ENCODE measurements at places on chromosomes 13 and 19. TPM values are rescaled to one million over a fixed set of nuclear protein-coding genes. Genes with fewer than 3 reads are reported as not detected.

KDELR1 gene
- 146 TPM for total RNA-seq

DNA sequence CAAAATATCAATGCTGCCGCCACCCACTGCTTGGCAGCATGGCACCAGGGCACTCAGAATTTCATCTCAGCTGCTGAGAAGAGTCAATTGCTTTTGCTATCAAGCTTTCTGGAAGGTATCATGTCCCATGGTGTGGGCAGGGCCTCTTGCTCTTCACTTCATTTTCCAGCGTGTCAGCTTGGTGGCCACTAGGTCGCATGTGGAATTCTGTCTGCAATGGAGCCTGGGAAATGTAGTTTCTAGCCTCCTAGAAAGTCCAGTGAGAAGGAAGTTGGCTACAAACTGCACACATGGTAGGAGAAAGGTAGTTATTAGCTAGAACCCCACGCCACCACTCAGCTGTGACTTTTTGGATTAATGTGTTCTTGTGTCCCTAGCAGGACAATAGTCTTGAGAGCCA, 105.3 kb downstream of the MYO16 start:
- DNase-seq, result no peak

SPTBN4 gene
- 2.6 TPM for total RNA-seq

ZNF497 gene
- total RNA-seq, result 1.6 TPM

- no peak for DNase-seq
These were observed 901.7 kb downstream of the DIAPH3 start for GRCh38 chr13:59261928-59262488.

DNA sequence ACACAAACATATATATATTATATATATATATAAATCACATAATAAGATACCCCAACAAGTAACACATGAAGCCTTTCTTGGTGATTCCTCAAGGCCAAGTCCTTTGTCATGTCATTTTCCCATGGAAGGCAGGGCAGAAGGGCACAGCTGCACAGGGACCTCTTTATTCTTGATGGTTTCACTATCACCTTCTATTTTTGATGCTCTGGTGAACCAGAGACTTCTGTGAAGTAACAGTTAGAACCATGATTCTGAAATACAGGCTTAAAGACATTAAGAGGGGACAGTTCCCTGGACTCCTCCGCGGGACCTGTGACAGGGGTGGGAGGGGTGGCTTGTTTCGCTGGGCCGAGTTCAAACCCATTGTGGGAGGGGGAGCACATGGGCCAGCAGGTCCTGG, 104.0 kb downstream of the DGKH start:
- no peak for DNase-seq

- no peak for DNase-seq
These were observed 133.8 kb downstream of the RXFP2 start for GRCh38 chr13:31873145-31873544.

DNA sequence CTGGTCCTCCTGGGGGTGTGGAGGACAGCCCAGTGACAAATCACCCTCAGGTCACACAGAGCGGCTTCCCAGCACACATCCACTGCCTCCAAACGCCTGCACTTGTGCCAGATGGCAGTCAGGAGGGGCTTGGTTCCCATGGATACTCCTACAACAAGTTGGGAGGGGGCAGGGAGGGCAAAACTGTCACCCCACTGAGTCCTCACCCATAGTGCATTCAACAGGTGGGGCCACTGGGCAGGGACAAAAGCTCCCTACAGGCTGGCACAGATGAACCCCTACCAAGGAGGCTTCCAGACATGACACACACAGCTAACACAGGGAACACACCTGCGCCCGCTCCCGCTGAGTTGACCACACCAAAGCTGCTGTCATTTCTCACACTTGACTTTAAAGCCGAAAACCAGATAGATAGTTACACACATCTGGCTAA, 120.5 kb downstream of the STK24 start:
- no peak for DNase-seq

NDUFA7 gene
- 53.0 TPM for total RNA-seq

GRCh38 chr19:11447347-11448262, 12.2 kb downstream of the PRKCSH start:
- no peak for DNase-seq

DNA sequence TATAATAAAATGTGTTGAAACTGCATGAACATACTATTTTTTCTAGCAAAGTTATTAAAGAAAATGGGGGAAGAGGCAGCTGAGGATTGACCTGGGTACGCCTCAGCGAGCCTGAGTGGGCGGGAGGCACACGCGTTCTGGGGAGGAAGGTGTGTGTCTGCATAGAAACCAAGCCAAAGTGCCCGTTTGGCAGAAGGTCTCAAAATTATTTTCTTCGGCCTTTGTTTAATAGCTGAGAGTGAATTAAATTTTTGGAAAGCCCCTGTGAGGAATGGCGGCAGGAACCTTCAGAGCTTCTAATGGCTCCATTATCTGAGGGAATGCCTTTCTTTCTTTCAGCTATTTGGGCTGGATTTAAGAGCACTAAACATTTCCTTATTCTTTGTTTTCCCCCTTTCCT, 5.2 kb downstream of the ZIC2 start:
- DNase-seq, result no peak

- DNase-seq, result no peak
These were observed 1560.7 kb downstream of the UQCRFS1 start for GRCh38 chr19:27652281-27652680.

GRCh38 chr19:19034204-19034624, 811 bp downstream of the ARMC6 start:
- DNase-seq, result peak; percentile 75

- DNase-seq, result no peak
These were observed 780 bp upstream of the TSPAN16 start for GRCh38 chr19:11295180-11295579.

PRDX2 gene
- total RNA-seq, result 196 TPM

DNA sequence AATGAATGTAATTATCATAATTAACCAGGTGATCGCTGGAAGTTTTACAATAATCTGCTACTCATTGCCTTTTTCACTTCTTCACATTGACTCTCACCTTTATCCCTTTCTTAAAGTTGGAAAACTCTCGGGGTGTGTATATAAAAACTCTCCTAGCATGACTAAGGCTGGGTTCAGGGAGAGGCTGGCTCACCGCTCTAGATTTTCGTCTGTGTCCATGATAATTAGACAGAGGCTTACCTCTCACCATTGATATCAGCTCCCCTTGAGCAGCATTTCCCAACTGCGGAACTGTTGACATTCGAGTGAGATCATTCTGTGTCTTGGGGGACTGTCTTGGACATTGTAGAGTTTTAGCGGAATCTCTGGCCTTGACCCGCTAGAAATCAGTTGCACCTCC, 39.4 kb downstream of the NFIX start:
- DNase-seq, result no peak

PVR gene
- 24.9 TPM for total RNA-seq

DNA sequence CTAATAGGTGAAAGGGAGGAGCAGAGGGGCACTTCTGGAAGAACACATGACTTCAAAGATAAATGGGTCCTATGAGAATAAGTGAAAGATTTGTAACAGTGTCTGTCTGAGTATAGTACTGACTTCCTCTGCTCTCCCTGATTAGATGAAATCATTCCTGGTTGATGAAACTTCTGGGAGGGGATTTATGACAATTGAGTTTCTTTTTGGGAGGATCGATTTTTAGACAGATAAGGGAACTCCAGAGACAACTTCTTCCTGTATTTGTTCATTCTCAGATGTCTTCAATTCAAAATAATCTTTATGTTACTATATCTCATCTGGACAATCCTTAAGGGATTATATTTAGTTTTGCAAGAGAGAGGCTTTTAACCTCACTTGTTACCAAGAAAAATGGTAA, 20.0 kb downstream of the SETDB2 start:
- no peak for DNase-seq

C13orf42 gene
- not detected for total RNA-seq

DNA sequence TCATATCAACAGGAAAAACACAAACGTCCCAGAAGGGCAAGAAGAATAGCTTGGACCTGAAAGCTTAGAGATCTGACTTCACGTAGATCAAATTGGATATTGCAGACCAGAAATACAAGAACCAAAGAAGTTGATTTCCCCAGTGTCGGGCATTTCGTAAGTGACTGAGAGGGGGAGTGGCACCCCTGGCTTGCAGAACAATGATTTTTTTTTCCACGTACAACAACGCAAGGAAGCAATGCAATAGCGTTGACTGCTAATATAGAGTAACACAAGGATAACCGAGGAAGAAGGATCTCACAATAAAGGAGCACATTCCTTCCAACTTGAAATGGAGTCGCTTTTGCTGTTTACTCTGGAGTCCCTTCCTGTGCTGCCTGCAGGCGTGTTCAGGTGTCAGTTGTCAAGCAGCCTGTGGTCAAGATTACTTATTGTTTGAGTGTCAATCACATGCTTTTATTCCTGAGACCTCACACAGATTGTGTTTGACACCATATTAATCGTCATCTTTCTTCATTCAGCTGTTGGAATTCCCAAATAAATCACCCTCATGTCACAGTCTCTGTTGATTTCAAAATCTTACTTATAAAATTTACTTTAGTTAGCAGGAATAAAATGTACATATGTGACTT, 139.4 kb downstream of the FREM2 start:
- DNase-seq, result no peak

GRCh38 chr13:97239943-97240787, 18.0 kb downstream of the MBNL2 start:
- no peak for DNase-seq

DNA sequence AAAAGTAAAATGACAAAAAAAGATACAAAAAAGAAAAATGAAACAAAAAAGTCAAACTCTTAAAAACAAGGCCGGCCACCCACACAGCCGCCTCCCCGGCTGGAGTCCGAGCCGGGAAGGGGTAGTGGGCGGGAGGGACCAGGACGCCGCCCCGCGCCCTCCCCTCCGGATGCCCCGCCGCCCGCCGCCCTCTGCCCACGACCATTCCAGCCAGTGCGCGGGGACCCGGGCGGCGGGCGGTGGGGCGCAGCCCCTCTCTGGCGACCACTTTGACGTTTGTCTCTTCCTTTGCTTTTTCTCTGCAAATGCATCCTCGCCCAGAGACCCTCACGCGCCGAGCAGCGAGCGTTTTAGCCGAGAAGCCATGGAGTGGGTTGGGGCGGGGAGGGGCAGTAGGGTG, 28.6 kb downstream of the ZBTB7A start:
- no peak for DNase-seq

TMTC4 gene
- 17.8 TPM for total RNA-seq

GPC6 gene
- total RNA-seq, result 6.8 TPM

WDR88 gene
- not detected for total RNA-seq

ZNF260 gene
- total RNA-seq, result 17.6 TPM

KASH5 gene
- total RNA-seq, result not detected

Measured in ureter (tissue), 1 donor.